ENCODE measurements at places on chromosomes 5 and 9. TPM values are rescaled to one million over a fixed set of nuclear protein-coding genes. Genes with fewer than 3 reads are reported as not detected.

Gene SLCO6A1
- total RNA-seq: not detected

- DNase-seq: no peak
Measured at GRCh38 chr5:121763665-121764064, 88.0 kb upstream of the FTMT start.

DNA sequence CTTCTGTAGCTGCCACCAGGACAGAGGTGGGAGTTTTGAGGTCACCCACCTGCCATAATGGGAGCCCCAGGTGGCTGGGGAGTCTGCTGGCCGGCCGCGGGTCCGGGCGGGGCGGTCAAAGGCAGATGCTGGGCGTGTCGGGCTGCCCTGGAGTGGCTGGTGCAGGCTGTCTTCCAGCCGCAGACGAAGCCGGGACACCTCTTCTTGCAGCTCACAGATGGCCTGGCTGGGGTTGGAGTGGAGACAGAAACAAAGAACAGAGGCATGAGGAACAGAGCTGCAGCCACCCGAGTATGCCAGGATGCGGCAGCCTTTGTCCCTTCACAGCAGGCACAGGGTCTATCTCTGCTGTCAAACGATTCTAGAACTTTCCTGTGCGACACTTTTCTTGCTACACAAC lies 18.0 kb downstream of the ORM2 start:
- no peak for DNase-seq

- DNase-seq: no peak
Measured at GRCh38 chr5:158552241-158552640, 547.5 kb downstream of the EBF1 start.

DNA sequence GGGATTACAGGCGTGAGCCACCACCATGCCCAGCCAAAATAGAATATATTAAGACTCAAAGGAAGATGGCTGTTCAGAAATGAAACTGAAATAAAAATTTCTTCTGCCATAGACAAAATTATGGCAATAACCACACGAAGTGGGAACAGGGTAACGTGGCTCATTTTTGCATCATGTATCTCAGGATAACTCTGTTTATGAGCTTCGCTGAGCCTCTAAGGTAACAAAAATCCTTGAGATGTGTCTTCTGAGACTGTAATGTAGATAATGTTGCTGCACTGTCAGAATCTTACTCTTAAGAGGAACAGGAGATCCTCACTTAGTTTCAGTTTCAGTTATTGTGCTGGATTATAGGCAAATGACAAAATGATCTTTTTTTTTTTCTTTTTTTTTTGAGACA lies 153.8 kb downstream of the GOLPH3 start:
- no peak for DNase-seq

GRCh38 chr5:178325679-178326373 lies 93.2 kb upstream of the PHYKPL start:
- no peak for DNase-seq

- no peak for DNase-seq
Measured at GRCh38 chr9:128657796-128658195, 1.1 kb upstream of the DYNC2I2 start.

- no peak for DNase-seq
Measured at GRCh38 chr5:133460172-133460758, 152.1 kb downstream of the FSTL4 start.

DNA sequence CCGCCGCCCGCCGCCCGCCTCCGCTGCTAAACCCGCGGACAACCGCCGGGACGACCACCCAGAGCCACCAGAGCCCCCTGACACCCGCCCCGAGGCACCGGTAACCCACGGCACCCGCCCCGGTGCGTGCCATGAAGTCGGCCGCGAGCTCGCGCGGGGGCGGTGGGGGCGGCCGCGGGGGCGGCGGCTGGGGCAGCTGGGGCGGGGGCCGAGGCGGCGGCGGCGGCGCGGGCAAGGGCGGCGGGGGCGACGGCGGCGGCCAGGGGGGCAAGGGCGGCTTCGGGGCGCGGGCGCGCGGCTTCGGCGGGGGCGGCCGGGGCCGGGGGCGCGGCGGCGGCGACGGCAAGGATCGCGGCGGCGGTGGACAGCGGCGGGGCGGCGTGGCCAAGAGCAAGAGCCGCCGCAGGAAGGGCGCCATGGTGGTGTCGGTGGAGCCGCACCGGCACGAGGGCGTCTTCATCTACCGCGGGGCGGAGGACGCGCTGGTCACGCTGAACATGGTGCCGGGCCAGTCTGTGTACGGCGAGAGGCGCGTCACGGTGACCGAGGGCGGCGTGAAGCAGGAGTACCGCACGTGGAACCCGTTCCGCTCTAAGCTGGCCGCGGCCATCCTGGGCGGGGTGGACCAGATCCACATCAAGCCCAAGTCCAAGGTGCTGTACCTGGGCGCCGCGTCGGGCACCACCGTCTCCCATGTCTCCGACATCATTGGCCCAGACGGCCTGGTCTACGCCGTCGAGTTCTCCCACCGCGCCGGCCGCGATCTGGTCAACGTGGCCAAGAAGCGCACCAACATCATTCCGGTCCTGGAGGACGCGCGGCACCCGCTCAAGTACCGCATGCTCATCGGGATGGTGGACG lies 499 bp downstream of the FBLL1 start:
- no peak for DNase-seq

Gene EIF4E1B
- not detected for total RNA-seq

- DNase-seq: no peak
Measured at GRCh38 chr9:4905135-4905490, 80.0 kb upstream of the JAK2 start.

GRCh38 chr9:27184556-27185351 lies 75.7 kb downstream of the TEK start:
- DNase-seq: no peak

DNA sequence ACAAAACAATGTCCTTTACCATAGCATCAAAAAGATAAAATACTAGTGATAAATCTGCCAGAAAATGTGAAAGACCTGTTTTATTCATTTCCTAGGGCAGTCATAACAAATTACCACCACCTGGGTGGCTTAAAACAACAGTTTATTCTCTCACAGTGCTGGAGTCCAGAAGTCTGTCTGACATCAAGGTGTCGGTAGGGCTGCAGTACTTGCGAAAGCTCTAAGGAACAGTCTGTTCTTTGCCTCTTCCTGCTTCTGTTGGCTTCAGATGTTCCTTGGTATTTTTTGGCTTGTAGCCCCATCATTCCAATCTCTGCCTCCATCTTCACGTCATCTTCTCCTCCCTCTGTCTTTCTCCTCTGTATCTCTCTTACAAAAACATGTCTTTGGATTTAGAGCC lies 51.0 kb downstream of the PTPDC1 start:
- DNase-seq: no peak
